ENCODE measurements at places on chromosomes 13 and 19. TPM values are rescaled to one million over a fixed set of nuclear protein-coding genes. Genes with fewer than 3 reads are reported as not detected.

- no peak overlapping the region for H3K4me3 ChIP-seq
- peaks cover 20% of the 10 kb centered on the region for H3K27me3 ChIP-seq
- DNase-seq, result no peak
- H3K27ac ChIP-seq, result no peak overlapping the region
- no peaks in the 10 kb centered on the region for H3K4me1 ChIP-seq
Observed at GRCh38 chr19:35327642-35328041, 1.3 kb upstream of the CD22 start.

DNA sequence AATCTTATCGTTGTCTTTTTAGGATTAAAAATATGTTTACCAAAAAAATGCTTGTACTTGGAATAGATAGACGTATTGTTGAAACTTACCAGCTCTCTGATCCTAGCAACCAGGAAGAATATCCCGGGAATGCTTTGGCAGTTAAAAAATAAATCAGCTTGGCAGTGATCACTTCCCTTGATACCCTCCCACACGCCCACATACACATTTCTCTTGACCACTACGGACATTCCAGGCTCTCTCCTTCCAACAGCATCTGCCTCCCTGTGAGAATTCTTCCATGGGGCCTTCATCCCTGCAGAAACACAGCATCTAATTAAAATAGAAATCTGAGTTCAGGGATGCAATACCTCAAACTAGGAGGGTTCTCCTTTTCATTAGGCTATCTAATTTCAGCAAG lies 57.9 kb downstream of the THSD1 start:
- peak; percentile 16 for DNase-seq
- H3K36me3 ChIP-seq, result no peaks in the 10 kb centered on the region
- H3K27me3 ChIP-seq, result no peaks in the 10 kb centered on the region

- no peaks in the 10 kb centered on the region for H3K36me3 ChIP-seq
- no peaks in the 10 kb centered on the region for H3K27me3 ChIP-seq
- no peak overlapping the region for H3K27ac ChIP-seq
- no peak overlapping the region for H3K4me3 ChIP-seq
- DNase-seq, result no peak
Observed at GRCh38 chr13:102900193-102900608, 54.4 kb downstream of the ERCC5 start.

GRCh38 chr19:6087074-6087571 lies 23.2 kb downstream of the RFX2 start:
- peaks cover 29% of the 10 kb centered on the region for H3K4me1 ChIP-seq
- no peaks in the 10 kb centered on the region for H3K36me3 ChIP-seq
- no peak overlapping the region for H3K4me3 ChIP-seq
- peak overlapping the region; percentile 78 for H3K27ac ChIP-seq

Gene TEX30
- total RNA-seq, result 5.6 TPM

DNA sequence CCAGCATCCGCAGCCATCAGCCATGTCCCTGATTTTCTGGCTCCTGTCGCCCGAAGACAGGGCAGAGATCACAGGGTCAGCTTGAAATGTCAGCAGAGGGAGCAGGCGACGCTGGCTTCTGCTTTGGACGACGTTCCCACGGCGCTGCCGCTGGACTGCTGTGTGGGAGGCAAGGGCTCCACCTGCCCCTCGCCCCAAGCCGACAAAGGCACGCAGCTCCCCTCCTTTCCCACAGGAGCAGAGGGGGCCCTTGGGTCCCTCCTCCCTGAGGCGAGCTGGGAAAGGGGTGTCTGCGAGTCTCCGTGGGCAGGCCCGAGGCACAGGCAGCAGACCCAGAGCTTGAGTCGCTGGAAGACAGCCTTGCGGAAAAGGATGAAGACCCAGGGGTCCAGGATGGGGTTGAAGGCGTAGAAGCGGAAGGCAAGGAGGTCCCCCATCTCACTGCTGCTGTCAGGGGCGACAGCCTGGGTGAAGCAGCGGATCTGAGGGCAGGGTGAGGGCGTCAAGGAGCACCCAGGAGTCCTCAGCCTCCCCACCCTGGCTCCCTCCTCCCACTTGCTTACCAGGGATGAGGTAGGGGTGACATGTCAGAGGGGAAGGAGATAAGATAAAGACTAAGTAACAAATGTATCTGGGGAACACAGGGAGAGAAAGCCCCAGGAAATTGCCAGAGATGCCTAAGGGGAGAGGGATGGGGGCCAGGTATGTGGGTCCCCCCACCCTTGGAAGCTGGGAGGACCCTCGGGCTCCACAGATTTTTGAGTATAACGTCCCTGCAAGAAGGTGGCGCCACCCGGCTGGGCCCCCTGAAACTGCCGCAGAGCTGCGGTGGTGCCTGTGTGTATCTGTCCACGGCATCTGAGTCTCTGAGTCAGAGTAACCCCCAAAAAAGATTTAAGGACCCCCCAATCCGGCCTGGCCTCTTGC lies 3.4 kb downstream of the PTGIR start:
- no peaks in the 10 kb centered on the region for H3K27me3 ChIP-seq
- no peaks in the 10 kb centered on the region for H3K36me3 ChIP-seq
- H3K4me3 ChIP-seq, result peak overlapping the region; percentile 49
- H3K27ac ChIP-seq, result peak overlapping the region; percentile 79

GRCh38 chr13:26216042-26216441 lies 6.1 kb downstream of the RNF6 start:
- no peak for DNase-seq
- H3K36me3 ChIP-seq, result peaks cover 14% of the 10 kb centered on the region
- no peaks in the 10 kb centered on the region for H3K27me3 ChIP-seq
- H3K4me1 ChIP-seq, result peaks cover 22% of the 10 kb centered on the region

GRCh38 chr19:15122331-15123030 lies 15.3 kb downstream of the SYDE1 start:
- no peak for DNase-seq
- no peak overlapping the region for H3K27ac ChIP-seq
- peaks cover 33% of the 10 kb centered on the region for H3K4me1 ChIP-seq

Gene DCT
- total RNA-seq, result 0.33 TPM

DNA sequence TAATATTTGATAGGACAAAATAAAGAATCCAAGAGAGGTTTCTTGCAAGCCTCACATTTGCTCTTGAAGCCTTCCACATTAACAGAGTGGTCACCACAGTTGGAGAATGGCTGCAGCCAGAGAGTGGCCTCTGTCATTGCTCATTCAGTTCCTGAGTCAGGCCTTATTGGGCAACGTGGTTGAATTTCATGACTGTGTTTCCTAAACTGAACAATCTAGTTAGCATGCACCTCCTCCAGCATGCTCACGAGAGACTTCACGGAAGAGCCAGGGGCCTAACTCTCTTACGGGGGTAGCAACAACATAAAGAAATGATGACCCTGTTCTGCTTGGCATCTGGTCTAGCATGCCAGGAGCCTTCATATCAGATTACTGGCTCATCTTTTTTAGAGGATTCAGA lies 9.6 kb upstream of the UBL3 start:
- H3K27me3 ChIP-seq, result peaks cover 2% of the 10 kb centered on the region
- no peaks in the 10 kb centered on the region for H3K4me1 ChIP-seq
- no peak for DNase-seq
- no peak overlapping the region for H3K4me3 ChIP-seq

GRCh38 chr13:63436325-63436668 lies 2020.6 kb upstream of the PCDH20 start:
- H3K27ac ChIP-seq, result no peak overlapping the region
- H3K27me3 ChIP-seq, result no peaks in the 10 kb centered on the region
- no peaks in the 10 kb centered on the region for H3K36me3 ChIP-seq
- no peak overlapping the region for H3K4me3 ChIP-seq

- H3K36me3 ChIP-seq, result no peaks in the 10 kb centered on the region
- H3K27me3 ChIP-seq, result no peaks in the 10 kb centered on the region
- DNase-seq, result no peak
- no peak overlapping the region for H3K4me3 ChIP-seq
Observed at GRCh38 chr19:33259539-33259938, 33.9 kb upstream of the SLC7A10 start.

Gene OR7A5
- total RNA-seq, result not detected

Gene NPAS1
- total RNA-seq, result 0.34 TPM

Gene TJP3
- total RNA-seq, result not detected

Gene KIR2DL4
- not detected for total RNA-seq

DNA sequence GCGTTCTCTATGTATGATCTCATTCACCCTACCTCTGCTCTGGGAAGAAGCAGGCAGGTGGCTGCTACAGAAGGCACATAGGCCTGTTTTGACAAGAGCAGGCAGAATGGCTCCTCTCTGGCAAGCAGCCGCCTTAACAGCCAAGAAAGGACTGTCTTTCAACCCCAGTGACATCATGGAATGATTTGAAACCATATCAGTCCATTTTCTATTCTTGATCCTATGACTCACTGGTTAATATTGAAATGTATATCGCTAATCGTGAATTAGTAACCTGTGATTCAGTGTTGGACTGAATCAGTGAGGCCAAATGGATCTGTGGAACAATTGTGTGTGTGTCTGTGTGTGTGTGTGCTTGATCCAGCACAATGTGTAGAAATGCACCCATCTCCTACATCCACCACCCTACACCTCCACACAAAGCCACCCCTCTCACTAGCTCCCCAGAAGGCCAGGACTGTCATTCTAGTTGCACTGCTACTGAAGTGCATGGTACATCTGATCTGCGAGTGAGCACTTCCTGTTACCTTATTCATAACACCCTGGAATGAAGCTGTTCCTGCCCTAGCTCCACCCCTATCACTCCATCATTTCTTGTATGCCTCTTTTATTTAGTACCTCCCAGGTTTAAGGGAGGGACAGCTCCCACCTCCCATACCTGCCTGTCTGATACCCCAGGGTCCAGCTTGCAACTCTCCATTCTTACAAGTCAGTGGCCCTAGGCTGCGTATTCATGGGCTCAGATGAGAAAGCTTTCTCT lies 460.0 kb downstream of the FOXO1 start:
- no peaks in the 10 kb centered on the region for H3K27me3 ChIP-seq
- H3K4me3 ChIP-seq, result no peak overlapping the region
- H3K36me3 ChIP-seq, result no peaks in the 10 kb centered on the region
- H3K4me1 ChIP-seq, result no peaks in the 10 kb centered on the region
- H3K27ac ChIP-seq, result no peak overlapping the region
- DNase-seq, result no peak

Gene SHD
- total RNA-seq, result not detected

- peak; percentile 62 for DNase-seq
- no peaks in the 10 kb centered on the region for H3K27me3 ChIP-seq
- no peaks in the 10 kb centered on the region for H3K4me1 ChIP-seq
- no peak overlapping the region for H3K4me3 ChIP-seq
- no peaks in the 10 kb centered on the region for H3K36me3 ChIP-seq
- no peak overlapping the region for H3K27ac ChIP-seq
Observed at GRCh38 chr19:48683349-48683748, 10.5 kb upstream of the NTN5 start.

- H3K27me3 ChIP-seq, result no peaks in the 10 kb centered on the region
- no peak overlapping the region for H3K27ac ChIP-seq
- no peak for DNase-seq
- H3K4me1 ChIP-seq, result no peaks in the 10 kb centered on the region
Observed at GRCh38 chr13:111325146-111325890, 4.9 kb downstream of the TEX29 start.

Gene ZNF540
- total RNA-seq, result 4.8 TPM

GRCh38 chr13:20035130-20035529 lies 76.6 kb downstream of the ZMYM2 start:
- no peaks in the 10 kb centered on the region for H3K27me3 ChIP-seq
- H3K4me3 ChIP-seq, result no peak overlapping the region
- no peak overlapping the region for H3K27ac ChIP-seq
- no peak for DNase-seq
- no peaks in the 10 kb centered on the region for H3K36me3 ChIP-seq

- no peaks in the 10 kb centered on the region for H3K27me3 ChIP-seq
- no peak overlapping the region for H3K27ac ChIP-seq
- no peak for DNase-seq
- no peak overlapping the region for H3K4me3 ChIP-seq
- H3K4me1 ChIP-seq, result peaks cover 5% of the 10 kb centered on the region
- peaks cover 34% of the 10 kb centered on the region for H3K36me3 ChIP-seq
Observed at GRCh38 chr13:113528101-113528812, 37.7 kb upstream of the DCUN1D2 start.

DNA sequence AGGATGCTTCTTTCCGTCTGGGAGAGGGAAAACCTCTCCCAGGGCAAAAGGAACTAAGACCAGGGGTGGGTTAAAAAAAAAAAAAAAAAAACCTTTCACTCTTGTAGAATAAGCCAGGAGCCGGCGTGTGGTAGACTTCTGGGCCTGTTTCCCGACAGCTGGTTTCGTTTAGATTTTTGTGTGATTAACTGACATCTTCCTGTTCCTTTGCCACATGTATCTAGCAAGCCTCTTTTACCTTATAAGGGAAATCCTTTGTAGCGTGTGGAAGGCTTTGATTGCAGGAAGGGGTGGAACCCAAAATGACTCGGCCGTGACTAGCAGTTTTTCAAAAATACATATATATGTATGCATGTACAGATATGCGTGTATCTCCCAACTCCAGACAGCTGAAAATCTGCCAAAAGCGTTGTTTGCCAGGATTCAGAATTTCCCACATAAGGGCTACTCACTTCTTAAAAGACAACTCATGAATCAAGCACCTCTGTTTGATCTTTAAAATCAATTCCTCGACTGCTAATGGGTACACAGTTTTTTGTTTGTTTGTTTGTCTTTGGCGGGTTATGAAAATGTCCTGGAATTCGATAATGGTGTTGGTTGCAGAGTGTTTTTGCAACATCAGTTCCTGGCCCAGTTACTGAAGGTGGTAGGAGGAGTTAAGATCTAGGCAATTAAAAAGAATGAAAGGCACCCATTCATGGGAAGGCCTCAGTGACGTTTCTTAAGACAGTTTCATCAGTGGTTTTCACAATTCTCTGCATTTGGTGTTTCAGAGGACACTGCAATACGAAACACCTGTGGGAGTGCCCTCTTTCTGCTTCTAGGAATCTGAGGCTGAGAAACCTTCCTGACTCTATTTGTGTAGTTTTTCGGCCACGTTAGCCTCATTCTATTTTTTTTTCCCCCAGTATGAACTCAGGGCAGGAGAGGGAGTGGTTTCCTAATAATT lies 2.7 kb downstream of the TPM4 start:
- peak overlapping the region; percentile 95 for H3K4me3 ChIP-seq
- H3K36me3 ChIP-seq, result peaks cover 36% of the 10 kb centered on the region
- peak; percentile 86 for DNase-seq
- H3K27ac ChIP-seq, result peak overlapping the region; percentile 99
- peaks cover 8% of the 10 kb centered on the region for H3K4me1 ChIP-seq

Gene CDX2
- not detected for total RNA-seq

- H3K4me3 ChIP-seq, result no peak overlapping the region
- no peak overlapping the region for H3K27ac ChIP-seq
- DNase-seq, result no peak
- no peaks in the 10 kb centered on the region for H3K4me1 ChIP-seq
- H3K36me3 ChIP-seq, result peaks cover 82% of the 10 kb centered on the region
- H3K27me3 ChIP-seq, result no peaks in the 10 kb centered on the region
Observed at GRCh38 chr19:35167251-35168119, 12.9 kb downstream of the FXYD5 start.

Gene KLF1
- total RNA-seq, result not detected

- H3K4me1 ChIP-seq, result no peaks in the 10 kb centered on the region
- H3K4me3 ChIP-seq, result no peak overlapping the region
- H3K27ac ChIP-seq, result no peak overlapping the region
- no peaks in the 10 kb centered on the region for H3K27me3 ChIP-seq
- H3K36me3 ChIP-seq, result no peaks in the 10 kb centered on the region
Observed at GRCh38 chr19:3084943-3085342, 9.2 kb upstream of the GNA11 start.

Gene ZNF730
- total RNA-seq, result 0.41 TPM

Gene CIC
- 31.0 TPM for total RNA-seq

- H3K27ac ChIP-seq, result peak overlapping the region; percentile 89
- peaks cover 25% of the 10 kb centered on the region for H3K4me1 ChIP-seq
- DNase-seq, result no peak
- no peaks in the 10 kb centered on the region for H3K27me3 ChIP-seq
Observed at GRCh38 chr19:37654118-37654517, 1.1 kb downstream of the ZFP30 start.

Gene KLK4
- not detected for total RNA-seq

- H3K36me3 ChIP-seq, result no peaks in the 10 kb centered on the region
- H3K4me3 ChIP-seq, result no peak overlapping the region
- no peaks in the 10 kb centered on the region for H3K27me3 ChIP-seq
- H3K27ac ChIP-seq, result no peak overlapping the region
Observed at GRCh38 chr19:7372810-7373209, 24.1 kb downstream of the ARHGEF18 start.

All from heart right ventricle (tissue), 16 donors.